Panc1 (cell line): ENCODE measurements at places on chromosomes 3 and 15.

GRCh38 chr3:86249833-86250232 is 741.1 kb downstream of the VGLL3 start:
- DNase-seq: no peak

DNA sequence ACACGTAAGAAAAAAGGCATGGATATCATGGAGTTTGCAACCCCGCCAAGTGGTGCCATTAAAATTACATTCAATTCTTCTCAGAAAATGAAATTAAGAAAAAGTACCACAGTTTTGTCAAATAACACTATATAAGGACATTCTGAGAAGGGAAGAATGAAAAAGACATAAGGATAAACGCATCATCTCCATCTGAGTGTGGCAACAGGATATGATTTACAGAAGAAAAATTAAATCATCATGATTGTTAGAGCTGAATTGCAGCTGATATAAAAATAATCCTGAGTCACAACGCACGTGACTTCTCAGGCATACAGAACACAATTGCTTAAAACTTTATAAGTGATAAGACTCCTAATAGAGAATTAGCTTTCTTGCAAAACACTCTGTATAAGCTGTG is 133.8 kb downstream of the GREM1 start:
- DNase-seq: no peak

DNA sequence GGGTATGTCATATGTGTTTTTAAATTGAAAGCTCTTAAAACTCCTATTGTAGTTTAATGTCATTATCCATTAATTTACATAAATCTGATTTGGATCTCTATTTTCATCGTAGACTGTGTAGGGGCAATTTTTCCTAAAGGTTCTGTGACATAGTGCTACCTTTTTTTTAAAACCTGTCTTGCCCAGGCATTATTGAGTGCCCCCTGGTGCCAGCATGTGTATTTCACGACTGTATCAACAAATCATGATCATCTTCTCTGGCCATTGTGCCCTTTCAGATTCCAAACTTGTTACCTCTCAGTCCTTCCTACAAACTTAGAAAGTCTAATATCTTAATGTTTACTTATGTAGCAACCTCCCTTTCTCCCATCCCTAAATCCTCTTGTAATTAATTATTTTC is 97.2 kb upstream of the FLNB start:
- DNase-seq: no peak

- no peak for DNase-seq
These were observed 135.1 kb upstream of the UBP1 start for GRCh38 chr3:33575311-33575710.

DNA sequence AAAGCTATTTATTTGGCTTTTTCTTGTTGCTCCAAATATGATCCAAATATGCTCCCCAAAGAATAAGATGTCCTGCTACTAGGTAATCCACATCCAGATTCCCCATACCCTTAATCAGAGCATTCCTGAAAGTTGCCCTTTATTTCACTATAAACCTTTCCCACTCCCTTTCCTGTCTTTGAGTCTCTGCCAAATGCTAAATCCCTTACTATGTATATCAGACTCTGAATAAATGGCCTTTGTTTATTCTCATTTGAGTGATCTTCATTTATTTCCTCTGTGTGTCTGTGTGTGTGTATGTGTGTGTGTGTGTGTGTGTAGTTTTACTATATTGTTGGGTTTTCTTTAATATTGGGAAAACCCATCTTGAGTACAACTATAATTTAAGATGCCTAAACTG is 7.0 kb upstream of the SPICE1 start:
- DNase-seq: no peak
